SJCRH30 (cell line): ENCODE measurements at places on chromosomes 11 and 22. TPM values are rescaled to one million over a fixed set of nuclear protein-coding genes. Genes with fewer than 3 reads are reported as not detected.

DNA sequence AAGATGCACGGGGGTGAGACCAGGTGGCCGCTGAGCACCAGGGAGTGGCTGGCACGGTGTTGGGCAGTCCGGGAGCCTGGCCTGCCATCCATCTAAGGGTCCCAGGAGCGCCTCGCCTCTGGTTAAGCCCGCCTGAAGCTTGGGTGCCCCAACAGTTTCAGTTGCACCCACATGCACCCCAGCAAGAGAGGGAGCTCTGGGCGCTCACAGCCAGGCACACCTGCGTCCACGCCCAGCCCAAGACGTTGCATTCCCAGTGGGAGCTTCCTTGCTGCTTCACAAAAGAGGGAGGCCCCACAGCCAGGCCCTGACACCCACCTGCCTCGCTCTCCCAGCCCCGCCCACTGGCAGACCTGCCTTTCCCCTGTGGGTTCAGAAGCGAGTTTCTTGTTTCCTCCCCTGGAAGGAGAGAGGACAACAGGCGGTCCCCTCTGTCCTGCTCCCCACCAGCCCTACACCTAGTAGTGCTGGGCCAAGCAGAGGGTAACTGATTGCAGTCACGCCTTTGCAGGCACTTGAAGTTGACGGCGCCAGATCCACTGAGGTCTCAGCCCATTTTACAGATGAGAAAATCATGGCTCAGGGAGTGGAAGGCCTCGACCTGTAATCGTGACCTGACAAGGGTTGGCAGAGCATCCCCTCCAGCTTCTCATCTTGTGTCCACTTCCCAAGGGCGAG is 35.4 kb downstream of the OSBPL5 start:
- no peak overlapping the region for H3K4me3 ChIP-seq
- no peaks in the 10 kb centered on the region for H3K4me1 ChIP-seq
- DNase-seq, result no peak
- H3K36me3 ChIP-seq, result no peaks in the 10 kb centered on the region

GRCh38 chr11:80424012-80424695 is 983.3 kb upstream of the TENM4 start:
- no peak for DNase-seq
- H3K27me3 ChIP-seq, result no peaks in the 10 kb centered on the region
- H3K36me3 ChIP-seq, result no peaks in the 10 kb centered on the region

The RASGRP2 gene
- 0.42 and 0.46 TPM in 2 replicates for total RNA-seq

The FOSL1 gene
- total RNA-seq, result 1.5 and 1.9 TPM in 2 replicates
